ENCODE measurements at places on chromosomes 3 and 15. TPM values are rescaled to one million over a fixed set of nuclear protein-coding genes. Genes with fewer than 3 reads are reported as not detected.

DNA sequence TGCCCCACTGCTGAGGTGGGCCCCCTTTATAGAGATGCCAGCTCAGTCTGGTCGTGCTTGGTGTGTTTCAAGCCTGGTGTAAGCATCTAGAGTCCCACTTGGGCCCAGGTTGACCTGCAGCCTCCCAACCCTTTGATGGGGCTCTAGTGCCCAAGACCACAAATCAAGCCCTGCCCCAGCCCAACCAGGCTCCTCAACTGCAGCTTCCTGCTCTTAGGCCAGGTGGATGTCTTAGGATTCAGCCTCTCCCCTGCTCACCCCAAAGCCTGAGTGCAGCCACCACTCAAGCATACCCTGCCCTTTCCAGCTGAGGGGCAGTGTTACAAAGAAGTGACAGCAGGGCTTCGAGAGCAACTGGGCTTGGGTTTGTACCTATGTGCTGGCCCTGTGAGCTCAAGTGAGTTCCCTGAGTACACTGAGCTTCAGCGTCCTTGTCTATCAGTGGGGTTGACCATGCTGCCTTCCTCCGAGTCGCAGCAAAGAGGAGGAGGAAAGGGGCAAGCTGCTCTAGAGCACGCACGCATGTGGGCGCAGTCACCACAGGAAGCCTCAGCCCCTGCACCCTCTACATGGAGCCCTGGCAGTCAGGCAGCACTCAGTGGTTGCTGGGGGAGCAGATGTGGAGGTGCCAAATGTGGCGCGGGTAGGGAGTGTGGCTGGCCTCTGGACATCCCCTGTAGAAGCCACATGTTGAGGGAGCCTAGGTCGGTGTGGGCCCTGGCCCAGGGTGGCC, 120.7 kb downstream of the EEFSEC start:
- no peak for DNase-seq
- H3K4me3 ChIP-seq, result no peak overlapping the region
- no peak overlapping the region for H3K27ac ChIP-seq
- H3K36me3 ChIP-seq, result peaks cover 14% of the 10 kb centered on the region

DNA sequence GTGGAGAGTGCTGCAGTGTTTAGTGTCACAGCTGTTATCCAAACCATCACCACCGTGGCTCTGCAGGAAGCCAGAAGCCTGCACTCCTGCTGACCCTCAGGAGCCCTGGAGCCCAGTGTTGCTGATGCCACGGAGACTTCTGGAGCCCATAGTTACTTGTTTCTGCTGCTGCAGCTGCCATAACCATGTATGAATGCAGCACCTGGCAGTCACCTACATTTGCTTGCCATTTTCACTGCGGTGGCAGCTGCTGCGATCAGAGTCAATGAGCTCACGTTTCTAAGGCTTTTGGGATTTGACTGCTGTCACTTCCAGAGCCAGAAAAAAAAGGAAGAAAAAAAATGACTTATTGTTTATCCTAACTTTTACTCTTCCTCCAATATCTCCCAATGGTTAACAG, 299.2 kb upstream of the THRB start:
- no peak overlapping the region for H3K27ac ChIP-seq
- no peak overlapping the region for H3K4me3 ChIP-seq
- H3K36me3 ChIP-seq, result no peaks in the 10 kb centered on the region
- no peaks in the 10 kb centered on the region for H3K4me1 ChIP-seq

DNA sequence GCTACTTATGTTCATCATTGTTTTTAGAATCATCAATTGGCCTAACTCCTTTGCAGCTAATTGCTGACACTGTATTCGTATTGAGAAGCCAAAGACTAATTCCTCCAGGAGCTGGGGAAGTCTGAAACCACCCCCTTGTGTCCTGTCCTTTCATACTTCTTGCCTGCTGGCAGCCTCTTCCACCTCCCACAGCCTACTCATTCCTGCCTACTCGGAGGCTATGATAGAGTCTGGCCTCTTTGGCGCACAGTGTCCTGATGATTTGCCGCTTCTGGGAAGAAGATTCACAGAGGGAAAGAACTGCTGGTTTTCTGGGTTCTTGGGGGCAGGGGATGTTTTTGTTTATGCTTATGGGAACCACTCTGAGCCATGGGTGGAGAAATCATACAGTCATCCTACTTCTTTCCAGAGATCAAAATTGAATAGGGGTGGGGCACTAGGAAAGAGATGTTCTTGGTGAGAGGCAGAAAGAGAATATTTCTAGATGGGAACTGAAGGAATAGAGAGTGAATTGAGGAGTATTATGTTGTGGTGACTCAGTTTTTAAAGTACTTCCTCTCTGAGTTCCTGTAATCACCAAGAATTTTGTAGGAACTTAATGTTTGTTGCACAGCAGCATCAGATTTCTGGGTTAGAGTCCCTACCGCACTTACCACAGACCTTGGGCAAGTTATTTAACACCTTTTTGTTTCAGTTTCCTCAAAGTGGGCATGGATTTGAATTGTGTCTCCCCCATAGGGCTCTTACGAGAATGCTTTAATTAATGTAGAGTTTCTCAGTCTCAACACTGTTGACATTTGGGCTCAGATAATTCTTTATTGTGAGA, 22.1 kb upstream of the SCAANT1 start:
- H3K4me3 ChIP-seq, result no peak overlapping the region
- no peaks in the 10 kb centered on the region for H3K27me3 ChIP-seq
- H3K27ac ChIP-seq, result peak overlapping the region; percentile 45
- peaks cover 19% of the 10 kb centered on the region for H3K4me1 ChIP-seq
- no peak for DNase-seq
- H3K36me3 ChIP-seq, result peaks cover 3% of the 10 kb centered on the region

ABI3BP gene
- total RNA-seq, result not detected

All from CD4-positive, alpha-beta T cell (primary cell).